ENCODE measurements at places on chromosomes 3 and 15.

- DNase-seq: no peak
These were observed 11.0 kb upstream of the BOC start for GRCh38 chr3:113200351-113200750.

DNA sequence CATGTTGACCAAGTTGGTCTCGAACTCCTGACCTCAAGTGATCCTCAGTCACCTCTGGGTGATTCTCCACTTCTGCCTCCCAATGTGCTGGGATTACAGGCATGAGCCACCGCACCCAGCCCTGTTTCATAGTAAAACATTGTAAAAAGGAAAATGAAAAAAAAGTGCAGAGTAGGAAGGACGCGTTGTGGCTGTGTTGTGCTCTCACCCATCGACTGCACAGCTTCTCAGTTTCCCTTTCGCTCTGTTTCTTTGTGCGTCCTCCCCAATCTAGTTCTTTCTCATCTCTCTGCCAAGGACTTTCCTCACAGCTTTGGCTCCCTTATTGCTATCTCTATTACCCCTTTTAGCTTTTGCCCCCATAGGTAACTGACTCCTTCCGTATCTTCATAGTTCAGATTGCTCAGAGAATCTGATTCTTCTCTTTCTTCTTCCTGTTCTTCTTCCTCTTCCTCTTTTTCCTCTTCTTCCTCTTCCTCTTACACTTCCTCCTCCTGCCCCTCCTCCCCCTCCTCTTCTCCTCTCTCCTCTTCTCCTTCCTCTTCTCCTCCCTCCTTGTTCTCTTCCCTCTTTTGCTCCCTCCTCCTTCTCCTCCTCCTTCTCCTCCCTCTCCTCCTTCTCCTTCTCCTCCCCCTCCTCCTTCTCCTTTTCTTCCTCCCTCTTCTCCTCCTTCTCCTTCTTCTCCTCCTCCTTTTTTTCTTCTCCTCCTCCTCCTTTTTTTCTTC is 81.1 kb upstream of the VGLL4 start:
- DNase-seq: no peak

GRCh38 chr15:56608993-56609392 is 124.3 kb downstream of the ZNF280D start:
- DNase-seq: no peak

GRCh38 chr3:15523660-15524417 is 2.3 kb upstream of the COLQ start:
- no peak for DNase-seq

DNA sequence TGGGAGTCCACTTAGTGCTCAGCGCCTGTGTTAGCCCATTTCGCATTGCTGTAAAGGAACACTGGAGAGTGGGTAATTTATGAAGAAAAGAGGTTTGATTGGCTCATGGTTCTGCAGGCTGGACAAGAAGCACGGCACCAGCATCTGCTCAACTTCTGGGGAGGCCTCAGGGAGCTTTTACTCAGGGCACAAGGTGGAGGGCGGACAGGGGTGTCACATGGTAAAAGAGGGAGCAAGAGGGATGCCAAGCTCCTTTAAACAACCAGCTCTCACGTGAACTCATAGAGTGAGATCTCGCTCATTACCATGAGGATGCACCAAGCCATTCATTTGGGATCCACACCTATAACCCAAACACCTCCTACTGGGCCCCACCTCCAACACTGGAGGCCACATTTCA is 181.4 kb upstream of the TLE3 start:
- no peak for DNase-seq

DNA sequence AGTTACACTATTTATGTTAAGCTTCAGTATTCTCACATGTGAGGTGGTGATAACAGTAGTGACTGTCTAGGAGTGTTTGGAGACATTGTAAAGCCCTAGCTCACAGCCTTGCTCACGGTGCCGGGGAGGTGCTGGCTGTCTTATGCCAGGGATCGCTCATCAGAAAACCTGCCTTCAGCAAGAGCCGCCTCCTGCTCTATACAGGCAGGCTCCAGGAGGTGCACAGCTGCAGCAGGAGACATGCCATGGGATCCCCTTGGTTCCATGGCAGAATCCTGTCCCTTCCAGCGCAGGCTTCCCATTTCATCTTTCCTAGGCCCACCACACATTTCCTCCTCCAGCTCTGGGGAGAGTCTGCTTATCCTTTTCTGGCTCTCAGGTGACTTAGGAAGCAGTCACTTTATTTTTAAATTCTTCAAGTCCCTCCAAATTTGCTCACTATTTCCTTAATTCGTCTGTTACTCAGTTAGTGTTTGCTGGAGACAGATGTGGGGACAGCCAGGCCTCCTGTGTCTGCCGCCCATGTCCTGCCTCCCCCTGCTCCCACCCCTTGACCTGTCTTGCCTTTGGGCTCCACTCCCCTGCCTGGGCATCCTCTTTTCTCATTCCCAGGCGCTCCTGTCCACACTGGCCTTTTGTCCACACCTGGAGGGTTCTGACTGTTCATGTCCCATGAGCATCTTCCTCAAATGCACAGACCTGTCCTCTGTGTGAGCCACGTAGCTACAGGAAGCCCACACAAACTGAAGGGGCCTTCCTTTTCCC is 31.7 kb downstream of the SLCO2A1 start:
- no peak for DNase-seq

GRCh38 chr3:52536369-52537164 is at the start of gene UQCC5:
UQCC5 (plus strand) TSS chr3:52536605; CDS start chr3:52536756, 151 bp downstream.
- peak; percentile 100 for DNase-seq

DNA sequence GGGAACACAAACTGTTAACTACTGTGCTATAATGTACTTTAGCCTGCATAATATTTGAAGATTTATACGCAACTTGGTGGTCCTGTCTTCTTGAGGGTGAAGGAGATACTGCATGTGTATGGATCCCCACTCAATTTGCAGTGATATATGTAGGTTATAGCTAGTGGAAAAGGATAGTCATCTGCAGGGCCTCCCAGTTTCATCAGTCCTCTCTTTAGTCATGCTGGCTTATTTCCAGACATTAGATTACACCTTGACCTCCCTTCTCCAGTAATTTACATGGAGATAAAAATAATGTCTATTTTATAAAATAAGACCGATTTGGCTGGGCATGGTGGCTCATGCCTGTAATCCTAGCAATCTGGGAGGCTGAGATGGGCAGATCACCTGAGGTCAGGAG is 3.7 kb downstream of the NR1D2 start:
- no peak for DNase-seq

DNA sequence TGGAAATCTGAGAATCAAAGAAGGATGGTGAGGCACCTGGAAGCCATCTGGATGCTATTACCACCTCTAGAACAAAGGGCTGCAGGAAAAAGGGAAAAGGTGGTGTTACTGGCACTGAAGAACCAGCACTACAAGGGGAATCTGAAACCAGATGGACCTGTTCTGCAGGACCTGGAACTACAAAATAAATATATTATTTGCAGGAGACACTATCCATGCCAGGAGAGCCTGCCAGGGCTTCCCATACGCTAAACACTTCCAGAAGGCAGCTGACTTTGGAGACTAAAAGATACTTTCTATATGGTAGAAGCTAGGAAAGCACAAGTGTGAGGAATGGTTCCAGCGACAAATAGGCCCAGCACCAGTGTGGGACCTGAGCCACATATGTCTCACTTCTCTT is 83.4 kb upstream of the POU1F1 start:
- peak; percentile 37 for DNase-seq

DNA sequence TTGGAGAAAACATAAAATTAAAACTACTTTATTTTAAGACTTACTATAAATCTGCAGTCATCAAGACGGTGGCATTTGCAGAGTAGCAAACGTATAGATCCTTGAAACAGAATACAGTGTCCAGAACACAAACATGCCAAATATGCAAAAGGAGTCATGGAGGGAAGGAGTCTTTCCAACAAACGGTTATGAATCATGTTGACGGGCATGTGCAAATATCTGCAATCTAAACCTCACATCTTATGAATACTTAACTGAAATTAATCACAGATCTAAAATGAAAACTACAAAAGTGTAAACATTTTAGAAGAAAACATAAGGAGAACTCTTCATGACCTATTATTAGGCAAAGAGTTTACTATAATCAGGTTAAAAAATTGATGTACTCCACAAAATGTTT is 69.4 kb downstream of the TFRC start:
- peak; percentile 33 for DNase-seq

- no peak for DNase-seq
These were observed 691 bp downstream of the RHCG start for GRCh38 chr15:89495638-89496145.

DNA sequence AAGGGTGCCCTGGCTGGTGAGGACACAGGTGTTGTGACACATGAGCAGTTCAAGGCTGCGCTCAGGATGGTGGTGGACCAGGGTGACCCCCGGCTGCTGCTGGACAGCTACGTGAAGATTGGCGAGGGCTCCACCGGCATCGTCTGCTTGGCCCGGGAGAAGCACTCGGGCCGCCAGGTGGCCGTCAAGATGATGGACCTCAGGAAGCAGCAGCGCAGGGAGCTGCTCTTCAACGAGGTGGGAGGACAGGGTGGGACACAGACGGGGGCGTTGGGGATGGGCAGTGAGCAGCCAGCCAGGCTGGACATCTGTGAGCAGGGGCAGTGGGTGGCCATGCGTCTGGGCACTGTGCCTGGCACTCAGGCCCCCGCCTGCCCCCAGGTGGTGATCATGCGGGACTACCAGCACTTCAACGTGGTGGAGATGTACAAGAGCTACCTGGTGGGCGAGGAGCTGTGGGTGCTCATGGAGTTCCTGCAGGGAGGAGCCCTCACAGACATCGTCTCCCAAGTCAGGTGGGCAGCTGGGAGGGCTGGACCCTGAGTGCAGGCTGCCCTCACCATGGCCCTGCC is 10.3 kb downstream of the ANKRD63 start:
- DNase-seq: no peak

GRCh38 chr3:56994391-56994790 is 66.1 kb upstream of the SPATA12 start:
- DNase-seq: no peak

DNA sequence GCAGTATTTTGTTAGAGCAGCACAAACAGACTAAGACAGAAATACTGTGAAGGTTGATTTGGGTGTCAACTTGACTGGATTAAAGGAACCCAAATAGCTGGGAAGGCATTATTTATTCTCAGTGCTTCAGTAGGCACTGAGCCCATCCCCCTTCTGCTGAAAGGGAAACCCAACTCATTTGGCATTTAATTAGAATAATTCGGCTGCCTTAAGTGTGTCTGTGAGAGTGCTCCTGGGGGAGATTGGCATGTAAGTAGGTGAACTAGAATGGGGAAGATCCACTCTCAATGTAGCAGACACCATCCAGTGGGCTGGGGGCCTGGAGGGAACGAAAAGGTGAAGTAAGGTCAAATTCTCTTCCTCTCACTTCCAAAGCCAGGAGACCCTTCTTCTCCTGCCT is 20.5 kb upstream of the SLCO3A1 start:
- DNase-seq: no peak

DNA sequence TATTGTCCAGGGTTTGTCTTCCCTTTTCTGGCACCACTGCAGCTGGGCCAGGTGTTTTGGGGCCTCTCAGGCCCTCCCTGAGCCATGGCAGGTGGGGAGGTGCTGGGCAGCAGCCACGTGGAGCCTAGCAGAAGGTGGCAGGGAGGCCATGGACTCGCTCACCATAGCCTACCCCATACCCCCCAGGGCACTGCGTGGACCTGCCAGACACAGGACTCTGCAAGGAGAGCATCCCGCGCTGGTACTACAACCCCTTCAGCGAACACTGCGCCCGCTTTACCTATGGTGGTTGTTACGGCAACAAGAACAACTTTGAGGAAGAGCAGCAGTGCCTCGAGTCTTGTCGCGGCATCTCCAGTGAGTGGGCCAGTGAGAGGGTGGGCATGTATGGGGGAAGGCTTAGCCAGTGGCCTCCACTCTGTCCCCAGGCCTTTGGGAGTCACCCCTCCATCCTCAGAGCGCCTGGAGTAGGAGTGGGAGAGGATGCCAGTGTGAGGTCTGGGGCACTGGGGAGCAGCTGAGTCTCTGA is 11.9 kb downstream of the SPINT1 start:
- DNase-seq: no peak

DNA sequence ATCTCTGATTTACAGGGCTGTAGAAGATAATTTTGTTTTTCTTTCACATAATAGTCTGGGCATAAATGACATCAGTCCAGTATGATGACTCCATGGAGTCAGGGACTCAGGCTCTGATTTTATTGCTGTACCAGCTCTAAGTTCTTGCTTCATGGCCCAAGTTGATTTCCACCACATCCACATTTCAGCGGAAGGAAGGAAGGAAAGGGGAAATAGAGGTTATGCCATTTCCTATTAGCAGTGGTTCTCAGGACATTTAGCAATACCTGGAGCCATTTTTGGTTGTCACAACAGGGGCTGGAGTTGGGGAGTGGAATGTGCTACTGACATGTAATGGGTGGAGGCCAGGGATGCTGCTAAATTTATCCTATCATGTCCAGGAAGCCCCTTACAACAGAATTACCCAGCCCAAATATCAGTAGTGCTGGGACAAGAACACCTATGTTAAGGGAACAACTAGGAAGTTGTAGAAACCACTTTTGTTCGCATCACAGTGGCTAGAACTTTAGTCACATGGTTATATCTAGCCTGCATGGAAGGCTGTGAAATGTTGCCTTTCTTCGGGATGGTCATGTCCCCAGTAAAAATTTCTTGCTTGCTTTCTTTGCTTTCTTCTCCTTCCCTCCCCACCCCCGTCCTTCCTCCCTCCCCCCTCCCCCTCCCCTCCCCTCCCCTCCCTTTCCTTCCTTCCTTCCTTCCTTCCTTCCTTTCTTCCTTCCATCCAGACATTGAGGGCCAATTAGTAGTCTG is 42.1 kb downstream of the OXSR1 start:
- DNase-seq: no peak

GRCh38 chr15:60762638-60763037 is 283.7 kb upstream of the ICE2 start:
- no peak for DNase-seq

DNA sequence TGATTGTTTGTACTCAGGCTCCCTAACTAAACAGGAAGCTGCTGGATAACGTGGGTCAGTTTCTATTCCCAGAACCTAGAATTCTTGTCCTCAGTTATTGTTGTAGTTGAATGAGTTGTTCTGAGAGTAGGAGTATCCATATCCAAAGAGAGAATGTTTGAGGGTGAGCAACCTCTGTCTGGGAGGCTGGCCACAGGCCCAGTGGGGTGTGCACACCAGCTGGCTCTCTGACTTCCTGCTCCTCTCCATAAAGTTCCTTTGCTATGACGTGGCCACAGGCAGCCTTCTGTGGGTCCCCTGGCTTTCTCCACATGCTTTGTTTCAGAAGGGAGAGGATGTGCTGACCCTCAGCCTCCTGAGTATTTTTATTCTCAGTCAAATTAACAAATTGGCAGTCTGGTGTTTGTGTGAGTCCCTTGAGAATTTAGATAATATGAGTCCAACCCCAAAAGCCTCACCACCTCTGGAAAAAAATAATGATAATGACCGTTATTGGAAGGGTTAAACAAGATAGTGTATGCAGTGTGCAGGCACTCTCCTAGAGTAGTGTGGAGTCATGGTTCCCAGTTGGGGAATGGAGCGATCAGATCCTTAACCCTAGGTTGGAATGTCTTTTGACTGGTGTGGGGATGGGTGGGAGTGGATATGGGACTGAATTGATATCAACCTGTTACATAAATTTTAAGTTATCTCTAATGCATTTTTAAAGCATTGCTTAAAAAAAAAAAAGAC is 47.6 kb upstream of the MED12L start:
- DNase-seq: no peak

DNA sequence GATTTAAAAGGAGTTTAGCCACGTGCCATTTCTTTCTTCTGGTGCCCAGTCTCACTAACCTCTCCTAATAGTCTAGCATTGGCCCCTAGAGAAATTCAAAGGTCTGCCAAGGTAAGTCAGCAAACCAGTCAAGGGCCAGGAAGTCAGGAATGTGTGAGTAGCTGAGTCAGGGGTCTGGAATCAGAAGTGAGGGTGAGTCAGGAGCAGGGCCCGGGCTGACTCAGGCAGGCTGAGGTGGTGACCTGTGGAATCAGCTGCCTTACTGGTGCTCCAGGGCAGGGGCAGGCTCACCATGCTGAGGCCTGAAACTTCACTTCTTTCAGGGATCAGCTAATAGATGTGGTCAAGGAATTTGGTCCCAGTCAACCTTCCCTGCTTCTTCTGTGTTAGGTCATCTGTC is 105.8 kb upstream of the MYZAP start:
- peak; percentile 92 for DNase-seq

Data from trophoblast cell (in vitro differentiated cells and primary cell).